Neuronal stem cell (in vitro differentiated cells): ENCODE measurements at places on chromosomes 16 and 17.

- H3K36me3 ChIP-seq: peaks cover 52% of the 10 kb centered on the region
- H3K27me3 ChIP-seq: no peaks in the 10 kb centered on the region
- DNase-seq: no peak
- H3K4me3 ChIP-seq: no peak overlapping the region
- H3K27ac ChIP-seq: no peak overlapping the region
These were observed 17.2 kb downstream of the C16orf86 start for GRCh38 chr16:67683767-67684166.

GRCh38 chr17:376936-377863 lies 24.6 kb upstream of the RPH3AL start:
- H3K27ac ChIP-seq: no peak overlapping the region
- H3K4me1 ChIP-seq: peaks cover 9% of the 10 kb centered on the region
- no peak for DNase-seq
- H3K27me3 ChIP-seq: no peaks in the 10 kb centered on the region

DNA sequence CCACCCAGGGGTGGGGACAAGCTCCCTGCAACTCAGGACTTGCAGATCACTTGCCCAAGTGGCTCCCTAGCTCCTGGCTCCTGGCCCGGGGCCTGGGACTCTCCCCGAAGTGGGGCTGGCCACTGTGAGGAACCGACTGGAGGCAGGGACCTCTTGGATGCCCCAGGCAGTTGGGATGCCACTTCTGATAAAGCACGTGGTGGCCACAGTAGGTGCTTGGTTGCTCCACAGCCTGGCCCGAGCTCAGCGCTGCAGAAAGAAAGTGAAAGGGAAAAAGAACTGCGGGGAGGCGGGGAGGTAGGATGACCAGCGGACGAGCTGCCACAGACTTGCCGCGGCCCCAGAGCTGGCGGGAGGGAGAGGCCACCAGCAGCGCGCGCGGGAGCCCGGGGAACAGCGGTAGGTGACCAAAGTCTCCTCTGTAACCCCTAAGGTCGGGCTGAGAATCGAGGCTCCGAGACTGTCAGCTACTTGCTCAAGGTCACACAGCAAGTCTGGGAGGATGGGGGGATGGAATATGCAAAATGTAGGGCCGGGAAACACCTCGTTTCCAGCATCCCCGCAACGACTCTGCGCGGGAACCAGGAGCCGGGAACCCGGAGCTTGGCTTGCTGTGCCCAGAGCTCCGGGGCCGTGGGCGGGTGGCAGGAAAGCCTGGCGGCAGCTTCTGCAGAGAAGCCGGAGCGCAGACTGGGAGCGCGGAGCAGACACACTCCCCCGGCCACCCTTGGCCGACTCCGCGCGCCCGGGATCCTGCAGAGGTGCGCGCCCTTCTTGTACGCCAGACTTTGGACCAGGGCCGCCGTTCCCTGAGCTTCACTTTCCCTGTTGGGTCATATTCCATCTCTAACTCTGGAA lies 1.9 kb downstream of the CIITA start:
- H3K4me3 ChIP-seq: no peak overlapping the region
- no peak overlapping the region for H3K27ac ChIP-seq
- no peak for DNase-seq
- no peaks in the 10 kb centered on the region for H3K4me1 ChIP-seq
- H3K27me3 ChIP-seq: peaks cover 27% of the 10 kb centered on the region
- H3K36me3 ChIP-seq: no peaks in the 10 kb centered on the region

- no peak overlapping the region for H3K27ac ChIP-seq
- no peak overlapping the region for H3K4me3 ChIP-seq
- H3K4me1 ChIP-seq: no peaks in the 10 kb centered on the region
- H3K27me3 ChIP-seq: no peaks in the 10 kb centered on the region
- H3K36me3 ChIP-seq: peaks cover 1% of the 10 kb centered on the region
These were observed 52.8 kb downstream of the NTN1 start for GRCh38 chr17:9074131-9074530.

DNA sequence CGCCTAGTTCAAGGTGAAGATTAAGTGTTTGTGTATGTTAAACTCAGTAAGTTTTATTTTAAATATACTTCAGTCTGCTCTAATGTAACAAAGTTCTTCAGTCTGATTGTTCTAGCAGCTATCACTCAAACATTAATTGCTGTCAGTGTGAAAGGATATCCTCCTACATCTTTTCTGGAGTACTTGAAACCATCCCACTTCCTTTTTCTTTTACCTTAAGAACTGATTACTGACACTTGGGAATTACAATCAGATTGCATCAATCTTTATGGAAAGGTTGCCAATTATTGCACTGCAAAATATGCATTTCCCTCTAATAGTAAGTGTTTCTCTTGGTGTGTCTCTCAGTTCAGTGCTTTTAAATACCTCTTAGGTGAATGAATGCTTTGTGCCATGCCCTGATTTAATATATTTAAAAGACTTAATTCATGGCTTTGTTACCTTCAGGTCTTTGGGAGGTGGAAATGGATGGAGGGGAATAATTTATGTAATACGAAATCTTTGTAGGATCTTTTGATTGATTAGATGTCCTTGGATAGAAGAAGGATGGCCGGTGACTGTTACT lies 16.6 kb downstream of the MRTFB start:
- no peak for DNase-seq
- H3K27ac ChIP-seq: no peak overlapping the region
- H3K27me3 ChIP-seq: no peaks in the 10 kb centered on the region
- no peaks in the 10 kb centered on the region for H3K4me1 ChIP-seq
- peaks cover 16% of the 10 kb centered on the region for H3K36me3 ChIP-seq

- H3K27me3 ChIP-seq: no peaks in the 10 kb centered on the region
- H3K4me1 ChIP-seq: no peaks in the 10 kb centered on the region
- no peak for DNase-seq
- H3K4me3 ChIP-seq: no peak overlapping the region
- peaks cover 17% of the 10 kb centered on the region for H3K36me3 ChIP-seq
These were observed 13.6 kb downstream of the CLEC16A start for GRCh38 chr16:10957771-10958482.

- no peak overlapping the region for H3K4me3 ChIP-seq
- no peak overlapping the region for H3K27ac ChIP-seq
- H3K27me3 ChIP-seq: no peaks in the 10 kb centered on the region
These were observed 9.9 kb upstream of the NUDT16L1 start for GRCh38 chr16:4683255-4684057.

DNA sequence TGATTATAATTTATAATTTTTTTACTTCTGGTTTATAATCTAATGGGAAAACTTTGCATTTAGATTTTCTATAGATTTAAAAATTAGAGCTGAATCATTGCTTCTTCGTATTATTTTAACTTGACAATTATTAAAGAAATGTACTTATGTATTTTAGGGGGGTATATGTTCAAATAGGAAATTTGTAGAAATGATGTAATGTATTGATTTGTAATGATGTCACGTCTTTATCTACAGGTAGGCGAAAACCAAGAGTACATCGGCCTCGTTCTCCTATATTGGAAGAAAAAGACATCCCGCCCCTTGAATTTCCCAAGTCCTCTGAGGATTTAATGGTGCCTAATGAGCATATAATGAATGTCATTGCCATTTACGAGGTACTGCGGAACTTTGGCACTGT lies 28.4 kb downstream of the BPTF start:
- DNase-seq: no peak
- H3K27ac ChIP-seq: no peak overlapping the region
- H3K4me1 ChIP-seq: no peaks in the 10 kb centered on the region
- H3K4me3 ChIP-seq: no peak overlapping the region

DNA sequence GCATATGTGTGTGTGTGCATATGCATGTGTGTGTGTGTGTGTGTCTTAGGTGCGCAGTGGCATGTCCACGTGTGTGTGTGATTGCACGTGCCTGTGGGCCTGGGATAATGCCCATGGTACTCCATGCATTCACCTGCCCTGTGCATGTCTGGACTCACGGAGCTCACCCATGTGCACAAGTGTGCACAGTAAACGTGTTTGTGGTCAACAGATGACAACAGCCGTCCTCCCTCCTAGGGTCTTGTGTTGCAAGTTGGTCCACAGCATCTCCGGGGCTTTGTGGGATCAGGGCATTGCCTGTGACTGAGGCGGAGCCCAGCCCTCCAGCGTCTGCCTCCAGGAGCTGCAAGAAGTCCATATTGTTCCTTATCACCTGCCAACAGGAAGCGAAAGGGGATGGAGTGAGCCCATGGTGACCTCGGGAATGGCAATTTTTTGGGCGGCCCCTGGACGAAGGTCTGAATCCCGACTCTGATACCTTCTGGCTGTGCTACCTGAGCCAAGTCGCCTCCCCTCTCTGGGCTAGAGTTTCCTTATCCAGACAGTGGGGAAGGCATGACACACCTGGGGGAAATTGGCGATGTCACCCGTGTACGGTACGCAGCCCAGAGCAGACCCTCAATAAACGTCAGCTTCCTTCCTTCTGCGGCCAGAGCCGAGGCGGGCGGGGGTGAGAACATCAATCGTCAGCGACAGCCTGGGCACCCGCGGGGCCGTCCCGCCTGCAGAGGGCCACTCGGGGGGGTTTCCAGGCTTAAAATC lies 47.6 kb downstream of the IL21R start:
- H3K27ac ChIP-seq: no peak overlapping the region
- H3K4me3 ChIP-seq: no peak overlapping the region
- no peaks in the 10 kb centered on the region for H3K27me3 ChIP-seq
- H3K36me3 ChIP-seq: no peaks in the 10 kb centered on the region

- no peak for DNase-seq
- H3K4me3 ChIP-seq: peak overlapping the region; percentile 59
- no peak overlapping the region for H3K27ac ChIP-seq
- no peaks in the 10 kb centered on the region for H3K27me3 ChIP-seq
- H3K4me1 ChIP-seq: no peaks in the 10 kb centered on the region
- H3K36me3 ChIP-seq: peaks cover 23% of the 10 kb centered on the region
These were observed 29.8 kb downstream of the CDC27 start for GRCh38 chr17:47159315-47159714.

DNA sequence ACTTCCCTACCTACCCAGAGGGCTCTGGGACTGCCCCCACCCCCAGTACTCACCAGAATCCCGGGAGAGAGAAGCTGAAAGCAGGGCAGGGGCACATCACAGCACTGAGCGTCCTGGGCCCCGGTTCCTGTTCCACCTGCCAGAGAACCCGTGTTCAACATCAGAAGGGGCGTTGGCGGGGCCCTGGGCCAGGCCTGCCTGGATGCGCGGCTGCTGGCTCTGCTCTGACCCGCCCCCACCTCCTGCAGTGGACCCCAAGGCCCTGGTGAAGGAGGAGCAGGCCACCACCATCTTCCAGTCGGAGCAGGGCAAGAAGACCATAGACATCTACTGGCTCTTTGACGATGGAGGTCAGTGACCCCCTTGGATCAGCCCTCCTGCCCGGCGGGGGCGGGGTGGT lies 27.7 kb downstream of the SLC12A3 start:
- H3K4me1 ChIP-seq: no peaks in the 10 kb centered on the region
- DNase-seq: no peak
- no peak overlapping the region for H3K27ac ChIP-seq
- no peak overlapping the region for H3K4me3 ChIP-seq
- no peaks in the 10 kb centered on the region for H3K27me3 ChIP-seq
- no peaks in the 10 kb centered on the region for H3K36me3 ChIP-seq

GRCh38 chr16:22252317-22252716 lies 44.9 kb upstream of the POLR3E start:
- H3K4me3 ChIP-seq: no peak overlapping the region
- no peaks in the 10 kb centered on the region for H3K27me3 ChIP-seq
- no peaks in the 10 kb centered on the region for H3K4me1 ChIP-seq
- no peak for DNase-seq

GRCh38 chr16:79297805-79298204 lies 302.7 kb downstream of the MAF start:
- H3K27ac ChIP-seq: no peak overlapping the region
- no peak overlapping the region for H3K4me3 ChIP-seq
- H3K36me3 ChIP-seq: no peaks in the 10 kb centered on the region
- DNase-seq: no peak
- H3K4me1 ChIP-seq: peaks cover 31% of the 10 kb centered on the region
- no peaks in the 10 kb centered on the region for H3K27me3 ChIP-seq

DNA sequence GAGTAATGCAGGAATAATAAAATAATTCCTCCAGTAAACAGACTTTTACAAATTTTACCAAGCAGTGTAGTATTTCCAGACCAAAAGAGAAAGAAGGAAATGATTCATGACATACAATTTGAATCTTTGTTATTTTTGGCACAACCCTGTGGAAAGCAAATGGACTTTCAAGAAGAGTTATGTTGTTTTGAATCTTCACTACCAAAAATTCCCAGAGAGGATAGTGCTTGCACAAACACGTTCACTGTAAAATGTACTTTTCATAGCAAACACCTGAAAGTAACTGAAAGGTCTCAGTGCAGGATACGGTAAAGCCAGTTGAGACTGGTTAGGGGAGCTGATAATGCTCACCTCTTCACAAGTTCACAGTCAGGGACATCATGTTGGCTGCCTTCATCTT lies 107.1 kb downstream of the USP22 start:
- H3K4me3 ChIP-seq: no peak overlapping the region
- no peaks in the 10 kb centered on the region for H3K4me1 ChIP-seq
- no peak overlapping the region for H3K27ac ChIP-seq
- H3K36me3 ChIP-seq: peaks cover 87% of the 10 kb centered on the region
- no peak for DNase-seq

GRCh38 chr16:86566966-86567700 lies 504 bp downstream of the FOXC2 start:
- no peaks in the 10 kb centered on the region for H3K36me3 ChIP-seq
- H3K27ac ChIP-seq: no peak overlapping the region
- no peak for DNase-seq
- peaks cover 82% of the 10 kb centered on the region for H3K27me3 ChIP-seq
- peaks cover 3% of the 10 kb centered on the region for H3K4me1 ChIP-seq
- peak overlapping the region; percentile 29 for H3K4me3 ChIP-seq

- no peaks in the 10 kb centered on the region for H3K36me3 ChIP-seq
- peak; percentile 36 for DNase-seq
- peak overlapping the region; percentile 52 for H3K27ac ChIP-seq
These were observed 20.1 kb upstream of the ZNF423 start for GRCh38 chr16:49875806-49876715.
